ENCODE measurements at places on chromosomes 13 and 19.
A peak's percentile ranks its signal among the peaks of the same experiment; 100 is the strongest.

GRCh38 chr13:51938454-51938853 lies 72.8 kb downstream of the ATP7B start:
- no peak for DNase-seq

DNA sequence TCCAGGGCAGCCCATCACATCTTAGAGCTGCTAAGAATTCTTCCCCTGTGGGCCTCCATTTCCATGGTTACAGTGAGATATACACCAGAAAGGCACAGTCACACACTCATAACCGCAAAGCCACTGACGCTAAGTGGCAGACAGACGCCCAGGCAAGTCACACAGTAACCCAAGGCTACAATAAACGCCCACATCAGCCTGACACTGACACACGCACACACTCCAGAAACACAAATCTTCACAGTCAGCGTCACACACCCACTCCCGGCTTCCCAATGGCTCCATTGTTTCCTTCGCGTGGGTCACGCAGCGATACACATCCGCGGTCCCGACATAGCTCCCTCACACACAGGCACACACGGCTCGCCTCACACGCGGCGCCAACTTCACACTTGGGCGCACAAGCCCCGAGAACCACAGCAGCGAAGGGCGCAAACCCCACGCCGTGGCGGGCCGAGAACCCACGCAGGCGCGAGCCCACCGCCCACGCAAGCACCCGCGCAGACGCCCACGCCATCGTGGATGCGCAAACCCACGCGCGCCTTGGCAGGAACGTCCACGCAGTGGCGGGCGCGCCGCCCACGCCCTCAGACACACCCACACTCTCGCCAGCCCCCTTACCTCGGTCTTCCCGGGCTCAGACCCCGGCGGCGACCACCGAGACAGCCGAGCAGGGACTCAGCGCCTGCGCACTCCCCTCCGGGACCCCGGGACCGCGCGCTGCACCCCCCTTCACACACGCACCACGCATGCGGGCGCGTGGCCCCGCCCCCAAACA lies at the start of gene ZNF667:
Gene ZNF667, minus strand, starts transcription at position 695 of the 778 bp plus-strand sequence. CDS start 14,975 bp downstream, outside the sequence.
- DNase-seq: no peak

DNA sequence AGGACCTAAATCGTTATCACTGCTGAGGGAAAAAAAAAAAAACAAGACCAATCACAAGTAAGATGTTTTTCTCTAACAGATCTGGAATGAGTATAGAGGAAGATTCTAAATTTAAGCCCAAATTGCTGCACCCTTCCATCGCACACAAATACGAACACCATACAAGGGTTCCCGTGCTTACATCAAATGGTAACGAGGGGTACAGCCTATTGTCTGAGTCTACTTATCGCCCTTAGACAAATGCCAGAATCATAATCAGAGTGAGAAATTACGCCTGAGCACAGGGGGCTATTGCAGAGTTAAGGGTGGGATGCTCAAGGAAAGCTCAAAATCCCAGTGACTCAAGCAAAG lies 603 bp downstream of the ZC3H13 start:
- DNase-seq: peak; percentile 9

DNA sequence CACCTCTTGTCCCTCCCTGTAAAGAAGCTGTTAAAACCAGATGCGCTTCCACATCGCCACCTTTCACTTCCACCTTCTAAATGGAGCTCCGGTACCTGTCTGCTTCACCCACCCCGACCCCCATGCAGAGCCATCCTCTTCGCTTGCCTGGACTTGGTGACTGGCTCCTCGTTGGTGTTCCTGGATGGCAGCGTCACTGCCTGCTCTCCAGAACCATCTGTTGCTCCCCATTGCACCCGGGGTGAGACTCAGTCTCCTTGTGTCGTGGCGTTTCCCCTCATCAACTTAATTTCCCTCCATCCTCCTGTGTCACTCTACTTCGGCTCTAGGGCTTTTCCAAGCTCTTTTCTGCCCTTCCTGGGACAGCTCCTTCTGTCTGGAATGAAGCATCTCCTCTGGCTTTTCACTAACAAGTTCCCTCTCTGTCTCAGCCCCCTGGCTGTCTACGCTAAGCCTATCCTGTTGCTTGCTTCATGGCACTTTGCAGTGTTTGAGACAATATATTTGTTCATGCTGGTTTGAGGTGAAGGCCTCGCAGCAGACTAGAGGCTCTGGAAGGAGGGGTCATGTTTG lies 10.3 kb downstream of the CEBPG start:
- no peak for DNase-seq

- no peak for DNase-seq
Measured at GRCh38 chr13:73450583-73450982, 391.8 kb downstream of the KLF5 start.

- DNase-seq: no peak
Measured at GRCh38 chr19:18194554-18195238, 1.7 kb downstream of the MPV17L2 start.

- no peak for DNase-seq
Measured at GRCh38 chr19:48565090-48565489, 13.1 kb downstream of the SULT2B1 start.

DNA sequence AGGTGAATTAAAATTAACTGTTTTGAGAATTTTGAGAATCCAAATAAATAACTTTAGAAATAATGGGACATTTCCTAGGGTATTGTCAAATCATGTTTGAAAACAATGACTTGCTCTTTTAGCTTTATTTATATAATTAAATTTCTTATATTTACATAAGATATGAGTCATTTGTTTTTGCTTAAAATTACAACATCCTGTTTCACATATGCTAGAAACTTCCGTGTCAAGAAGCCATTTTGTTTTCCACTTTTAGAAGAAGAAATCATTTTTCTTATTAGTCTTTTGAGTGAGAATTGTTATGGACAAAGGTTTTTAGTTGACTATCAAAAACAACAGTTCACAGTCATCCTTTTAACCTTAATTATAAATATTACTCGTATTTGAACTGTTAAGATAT lies 48.2 kb downstream of the DPY19L3 start:
- DNase-seq: no peak

DNA sequence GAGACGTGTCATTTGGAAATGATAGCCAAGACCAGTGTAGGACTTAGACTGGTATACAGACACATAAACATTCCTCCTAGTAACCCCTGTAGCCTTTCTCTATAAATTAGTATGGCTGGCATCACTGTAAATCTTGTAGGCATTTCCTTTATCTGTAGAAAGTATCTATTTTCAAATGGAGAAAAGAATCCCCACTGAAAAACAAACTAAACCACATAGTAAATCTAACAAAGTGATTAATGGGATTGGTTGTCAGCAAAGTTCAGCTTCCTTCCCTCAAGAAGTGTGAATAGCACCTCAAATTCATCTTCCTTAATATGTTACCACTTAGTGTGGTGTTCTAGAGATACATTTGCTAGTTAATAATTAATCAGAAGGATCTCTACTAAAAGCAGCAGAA lies 119.4 kb upstream of the NBEA start:
- DNase-seq: no peak

- DNase-seq: peak; percentile 5
Measured at GRCh38 chr19:4277191-4277696, 1.8 kb upstream of the SHD start.

DNA sequence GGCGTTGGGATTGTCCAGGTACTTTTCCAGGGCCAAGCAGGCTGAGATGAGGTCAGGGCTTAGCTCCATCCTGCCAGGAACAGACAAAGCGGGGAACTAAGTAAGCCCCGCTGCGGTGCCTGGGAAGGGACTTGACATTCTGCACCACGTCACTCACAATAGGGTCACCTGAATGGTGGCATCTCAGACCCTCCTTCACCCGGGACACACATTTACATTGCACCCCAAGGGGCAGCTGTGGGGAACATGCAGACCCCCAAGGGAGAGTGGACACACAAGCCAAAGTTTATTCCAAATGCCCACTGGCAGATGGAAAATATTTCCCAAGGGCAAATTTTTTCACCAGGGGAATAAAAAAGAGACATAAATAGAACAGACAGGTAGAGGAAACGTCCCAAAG lies 20.3 kb upstream of the SPC24 start:
- DNase-seq: no peak

DNA sequence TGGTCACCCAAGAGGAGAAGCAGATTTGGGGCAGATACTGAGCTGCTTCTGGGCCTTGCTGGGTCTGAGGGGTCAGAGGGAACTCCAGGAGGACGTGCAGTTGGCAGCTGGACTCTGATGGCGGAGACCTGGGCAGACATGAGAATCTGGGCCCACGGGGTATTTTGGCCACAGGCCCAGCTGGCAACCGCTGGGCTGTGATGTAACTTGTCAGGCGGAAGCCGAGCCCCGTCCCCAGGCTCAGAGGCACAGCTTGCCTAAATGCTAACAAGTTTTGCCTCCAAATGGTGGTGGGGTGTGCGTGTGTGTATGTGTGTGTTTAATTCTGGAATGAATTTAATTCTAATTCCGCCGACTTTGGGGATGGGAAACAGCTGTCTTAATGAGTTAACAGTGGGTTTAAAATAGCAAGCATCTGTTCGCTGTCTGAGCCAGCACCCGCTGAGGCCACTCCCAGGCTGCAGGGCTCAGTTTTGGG lies 11.6 kb downstream of the ZNRF4 start:
- DNase-seq: no peak

DNA sequence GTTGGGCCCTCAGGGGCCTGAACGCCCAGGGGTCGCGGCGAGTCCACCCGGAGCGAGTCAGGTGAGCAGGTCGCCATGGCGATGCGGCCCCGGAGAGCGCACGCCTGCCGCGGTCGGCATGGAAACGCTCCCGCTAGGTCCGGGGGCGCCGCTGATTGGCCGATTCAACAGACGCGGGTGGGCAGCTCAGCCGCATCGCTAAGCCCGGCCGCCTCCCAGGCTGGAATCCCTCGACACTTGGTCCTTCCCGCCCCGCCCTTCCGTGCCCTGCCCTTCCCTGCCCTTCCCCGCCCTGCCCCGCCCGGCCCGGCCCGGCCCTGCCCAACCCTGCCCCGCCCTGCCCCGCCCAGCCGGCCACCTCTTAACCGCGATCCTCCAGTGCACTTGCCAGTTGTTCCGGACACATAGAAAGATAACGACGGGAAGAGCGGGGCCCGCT lies at the start of gene CCNA1:
Gene CCNA1, plus strand, starts transcription at position 390 of the 439 bp plus-strand sequence. CDS start 562 bp downstream, outside the sequence.
- peak; percentile 90 for DNase-seq

Measured in NCI-H748 treated with DMSO at 0.1 percent for 48 hours (cell line).